Activated CD8-positive, alpha-beta memory T cell treated with anti-CD3 and anti-CD28 coated beads for 1 hour (primary cell): ENCODE measurements at places on chromosomes 12 and 14.

DNA sequence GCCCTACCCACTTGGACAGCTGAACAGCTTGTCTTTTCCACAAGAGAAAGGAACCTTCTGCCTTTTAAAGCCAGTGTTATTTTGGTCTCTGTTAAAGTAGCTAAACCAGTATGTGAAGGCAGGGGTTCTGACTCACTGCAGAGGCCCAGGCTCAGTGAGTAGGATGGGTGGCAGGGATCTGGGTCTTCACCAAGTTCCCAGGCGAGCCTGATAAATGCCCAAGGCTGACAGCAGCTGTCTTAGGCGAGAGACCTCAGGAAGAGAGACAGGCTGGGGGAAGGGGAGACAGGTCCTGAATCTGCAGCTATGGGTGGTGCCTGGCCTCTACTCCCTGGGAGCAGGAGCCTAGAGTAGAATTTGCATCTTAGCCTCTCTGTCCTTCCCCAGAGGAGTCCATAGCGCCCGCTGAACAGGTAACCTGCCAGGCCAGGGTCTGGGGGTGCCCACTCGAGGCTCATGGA, 18.1 kb upstream of the KIF26A start:
- DNase-seq, result no peak

DNA sequence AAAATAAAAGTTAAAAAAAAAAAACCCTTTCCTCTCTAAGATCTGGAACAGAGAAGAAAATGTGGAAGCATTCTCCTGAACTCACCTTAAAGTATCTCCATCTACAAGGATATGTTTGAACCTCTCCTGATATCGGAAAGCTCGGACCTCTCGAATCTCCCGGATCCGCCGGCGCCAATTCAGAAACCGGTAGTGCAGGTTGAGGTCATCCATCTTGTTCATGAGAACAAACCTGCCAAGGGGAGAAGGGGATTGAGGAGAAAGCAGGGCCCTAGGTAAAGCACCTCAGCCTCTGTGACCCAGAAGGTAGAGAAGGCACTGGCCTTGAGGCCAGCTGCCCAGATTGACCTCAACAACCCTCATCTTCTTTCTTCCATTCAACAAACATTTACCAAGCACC, 2.2 kb downstream of the SPRYD3 start:
- DNase-seq, result no peak

- DNase-seq, result no peak
Observed at GRCh38 chr12:113189361-113189760, 3.8 kb downstream of the RITA1 start.

DNA sequence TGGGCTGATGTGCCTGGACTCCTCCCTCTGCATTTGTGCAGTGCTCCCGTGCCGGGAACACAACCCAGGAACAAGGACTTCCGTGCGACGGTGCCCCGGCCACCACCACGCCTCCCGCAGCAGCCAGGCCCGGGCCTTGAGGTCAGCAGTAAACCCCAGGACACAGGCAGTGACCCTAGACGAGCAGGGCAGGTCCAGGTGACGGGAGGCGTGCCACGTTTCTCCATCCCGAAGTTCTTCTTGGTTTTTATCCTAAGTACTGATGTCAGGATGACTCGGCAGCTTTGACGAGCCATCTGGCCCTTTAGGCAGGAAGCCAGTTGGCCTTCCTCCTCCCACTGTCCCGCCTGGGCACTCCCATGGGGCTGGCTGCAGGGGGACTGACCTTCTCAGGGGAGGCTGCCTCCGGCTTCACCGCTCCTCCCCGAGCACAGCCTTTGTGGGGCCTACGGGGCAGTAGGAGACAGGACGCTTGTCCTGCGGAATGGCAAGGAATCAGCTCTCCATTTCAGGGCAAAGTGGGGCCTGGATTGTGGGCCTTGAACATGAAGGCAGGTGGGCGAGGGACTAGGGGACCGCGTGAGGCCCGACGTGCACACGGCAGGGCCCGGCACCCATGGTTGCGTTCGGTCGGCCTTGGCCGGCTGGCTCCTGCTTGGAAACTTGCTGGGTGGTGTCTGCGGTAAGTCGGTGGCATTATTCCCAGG, 94.1 kb downstream of the FBXL14 start:
- DNase-seq, result no peak

- no peak for DNase-seq
Observed at GRCh38 chr12:127711108-127711507, 555.9 kb upstream of the TMEM132C start.

DNA sequence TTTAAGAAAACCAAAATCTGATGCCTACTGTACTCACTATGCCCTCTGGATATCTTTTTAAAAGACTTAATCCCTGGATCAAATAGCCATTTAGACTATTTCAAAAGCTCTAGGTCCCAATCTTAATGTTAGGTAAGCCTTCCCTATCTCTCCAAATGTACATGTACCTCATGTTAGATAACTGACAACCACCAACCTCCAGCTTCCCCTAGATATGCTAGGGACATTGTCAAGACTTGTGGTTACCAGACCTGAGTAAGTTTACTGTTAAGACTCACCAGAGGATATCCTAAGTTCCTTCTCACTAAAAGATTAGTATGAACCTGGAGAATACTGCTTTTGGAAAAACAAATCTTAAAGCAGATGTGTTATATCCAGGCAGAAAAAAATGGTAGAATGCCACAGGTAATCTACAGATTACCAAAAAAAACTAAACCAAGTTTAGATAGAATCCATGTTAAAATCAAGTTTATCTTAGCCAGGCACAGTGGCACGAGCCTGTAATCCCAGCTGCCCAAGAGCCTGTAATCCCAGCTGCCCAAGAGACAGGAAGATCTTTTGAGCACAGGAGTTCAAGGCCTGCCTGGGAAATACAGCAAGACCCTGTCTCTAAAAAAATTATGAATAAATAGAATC, 9.7 kb downstream of the NAP1L1 start:
- DNase-seq, result no peak

GRCh38 chr14:24123424-24124417, 6.7 kb upstream of the FITM1 start:
- no peak for DNase-seq

GRCh38 chr14:83709116-83709515, 1820.8 kb upstream of the FLRT2 start:
- no peak for DNase-seq

DNA sequence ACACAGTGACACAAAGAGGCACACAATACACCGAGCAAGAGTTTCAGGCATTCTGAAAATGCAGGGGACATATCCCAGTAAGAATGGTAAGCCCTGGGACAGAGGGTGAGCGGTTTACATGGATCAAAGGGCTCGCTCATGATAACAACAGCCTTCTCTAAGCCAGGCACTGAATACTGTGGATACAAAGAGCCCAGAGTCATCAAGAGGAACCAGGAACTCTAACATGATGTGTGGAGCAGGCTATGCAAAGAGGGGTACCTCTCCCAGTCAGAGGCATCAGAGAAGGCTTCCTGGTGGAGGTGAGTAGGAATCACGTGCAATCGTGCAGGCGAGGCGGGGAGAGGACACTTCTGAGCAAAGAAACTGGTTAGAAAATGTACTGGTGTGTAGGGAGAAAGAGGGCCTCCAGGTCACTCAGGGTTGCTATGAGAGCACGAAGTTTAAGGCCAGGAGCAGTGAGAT, 76.9 kb upstream of the EEA1 start:
- DNase-seq, result no peak

- DNase-seq, result no peak
Observed at GRCh38 chr14:95195031-95195430, 37.7 kb upstream of the DICER1 start.

GRCh38 chr12:48903363-48903981, 21.8 kb downstream of the FKBP11 start:
- DNase-seq, result no peak

- no peak for DNase-seq
Observed at GRCh38 chr12:55816881-55817344, 611 bp downstream of the SARNP start.

DNA sequence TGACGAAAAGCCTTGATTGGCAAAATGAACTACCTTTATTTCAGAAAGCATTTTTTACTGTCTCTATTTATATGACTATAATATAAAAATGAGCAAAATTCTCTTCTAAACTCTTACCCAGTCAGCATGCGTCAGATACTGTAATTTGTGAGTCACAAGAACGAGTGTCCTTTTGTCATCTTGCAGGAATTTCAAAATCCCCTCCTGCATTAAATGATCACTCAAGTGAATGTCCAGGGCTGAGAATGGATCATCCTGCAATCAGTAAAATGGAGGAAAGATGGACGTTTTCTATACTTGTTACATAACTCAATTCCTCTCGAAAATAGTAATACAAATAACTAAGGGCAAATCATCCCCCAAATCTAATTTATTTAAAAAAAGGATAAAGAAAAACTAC, 77.7 kb upstream of the KCNJ8 start:
- DNase-seq, result no peak

DNA sequence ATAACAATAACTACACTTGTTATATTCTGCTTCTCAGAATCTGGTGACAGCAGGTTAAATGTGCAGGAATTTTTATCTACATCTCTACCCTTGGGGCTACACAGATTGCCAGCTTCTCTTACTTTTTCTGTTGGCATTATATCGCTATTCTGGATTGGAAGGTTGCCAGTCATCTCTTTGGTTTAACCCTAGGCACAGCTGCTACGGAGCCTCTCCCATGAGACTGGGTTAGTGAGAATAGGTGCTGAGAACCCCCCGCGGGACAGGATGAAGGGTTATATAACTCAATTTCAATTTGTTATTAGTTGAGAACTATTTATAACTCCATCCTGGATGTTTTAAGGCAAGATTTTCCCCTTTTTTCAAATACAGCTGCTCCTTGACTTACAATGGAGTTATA, 73.1 kb downstream of the ACADS start:
- no peak for DNase-seq

DNA sequence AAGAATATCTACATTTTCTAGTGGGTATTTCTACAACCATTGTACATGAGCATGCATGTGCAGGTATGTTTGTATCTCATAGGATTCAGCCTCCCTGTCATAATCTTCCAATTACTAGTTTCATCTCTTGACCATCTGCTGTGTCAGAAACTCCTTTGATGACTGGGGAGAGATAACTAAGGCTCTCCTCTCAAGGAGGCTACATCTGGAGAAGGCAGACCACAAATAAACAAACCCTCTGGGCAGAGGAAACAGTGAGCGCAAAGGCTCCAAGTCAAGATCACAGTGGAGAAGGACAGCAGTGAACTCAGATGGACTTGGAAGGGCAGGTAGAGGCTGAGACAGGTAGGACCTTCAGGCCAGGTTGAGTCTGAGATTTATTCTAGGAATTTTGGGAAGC, 166.4 kb downstream of the PELI2 start:
- DNase-seq, result no peak

DNA sequence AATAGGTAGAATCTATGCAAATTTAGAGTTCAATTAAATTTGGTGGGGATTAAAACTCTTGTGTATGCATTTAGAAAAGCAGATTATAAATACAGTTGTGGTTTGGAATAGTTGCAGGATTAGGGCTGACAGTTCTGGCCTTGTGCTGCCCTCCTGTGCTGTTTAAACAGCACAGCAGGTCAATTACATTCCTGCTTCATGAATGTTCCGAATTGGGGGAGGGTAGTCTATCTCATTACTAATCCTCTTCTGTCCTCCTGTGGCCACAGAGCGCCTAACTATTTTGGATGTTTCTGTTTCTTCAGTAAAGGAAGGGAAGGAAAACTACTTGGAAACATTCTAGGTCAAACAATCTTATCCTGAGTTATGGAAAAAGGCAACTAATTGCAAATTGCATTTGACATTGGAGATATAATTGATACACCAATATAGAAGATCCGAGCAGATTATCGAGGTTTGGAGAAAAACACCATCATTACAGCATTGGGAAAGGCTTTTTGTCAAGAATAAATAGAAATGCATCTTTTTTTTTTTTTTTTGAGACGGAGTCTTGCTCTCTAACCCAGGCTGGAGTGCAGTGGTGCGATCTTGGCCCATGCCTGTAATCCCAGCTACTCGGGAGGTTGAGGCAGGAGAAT, 8.7 kb upstream of the GPR19 start:
- DNase-seq, result no peak

DNA sequence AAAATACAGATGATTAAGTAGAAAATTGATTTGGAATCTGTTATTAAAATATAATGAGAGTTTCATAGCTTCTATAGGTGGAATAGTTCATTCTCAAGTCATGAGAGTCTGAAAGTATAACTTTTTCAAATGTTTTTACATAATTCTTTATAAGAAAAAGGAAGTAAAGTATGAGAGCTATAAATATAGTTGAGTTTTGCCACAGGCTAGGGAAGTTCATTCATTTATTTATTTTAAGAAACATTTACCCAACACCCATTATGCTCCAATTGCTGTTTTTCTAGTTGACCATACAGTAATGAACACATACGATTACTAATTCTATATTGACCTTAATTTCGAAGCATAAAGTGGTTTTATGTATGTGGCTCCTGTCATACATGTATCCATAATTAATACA, 24.8 kb downstream of the LRRIQ1 start:
- no peak for DNase-seq

DNA sequence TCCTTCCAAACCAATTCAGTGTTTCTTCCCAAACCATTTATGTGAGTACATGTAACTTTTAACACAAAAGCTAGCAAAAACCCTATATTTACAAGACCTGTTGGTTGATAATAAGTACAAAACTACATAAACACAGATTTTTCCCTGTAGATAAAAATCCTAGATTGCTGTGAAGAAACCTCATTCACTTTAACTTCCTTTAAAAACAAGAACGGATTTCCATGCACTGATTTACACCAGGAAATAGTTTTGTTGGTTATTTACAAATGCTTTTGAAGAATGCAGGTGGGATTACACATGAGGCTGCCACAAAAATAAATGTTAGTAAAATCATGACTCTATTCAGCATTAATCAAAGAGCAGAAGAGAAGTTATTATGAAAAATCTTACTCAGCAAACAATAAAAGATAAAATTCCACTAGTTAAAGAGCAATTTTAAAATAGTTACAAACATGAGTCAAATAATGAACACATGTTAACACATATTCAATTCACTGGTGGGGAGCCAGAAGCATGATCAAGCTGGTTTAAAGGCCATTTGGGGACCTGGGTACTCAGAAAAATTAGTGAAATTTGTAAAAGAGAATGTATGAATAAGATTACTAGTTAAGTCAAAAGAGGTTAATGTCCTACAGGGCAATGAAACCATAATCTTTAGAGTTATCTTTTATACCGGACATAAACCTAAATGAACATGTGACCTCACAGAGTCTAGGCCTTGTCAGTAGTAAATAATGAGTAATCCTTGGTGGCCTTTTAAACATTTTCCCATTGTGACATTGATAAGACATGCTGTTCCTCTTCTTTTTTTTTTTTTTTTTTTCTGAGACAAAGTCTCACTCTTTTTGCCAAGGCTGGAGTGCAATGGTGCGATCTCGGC, 79.9 kb downstream of the PHLDA1 start:
- DNase-seq, result no peak

DNA sequence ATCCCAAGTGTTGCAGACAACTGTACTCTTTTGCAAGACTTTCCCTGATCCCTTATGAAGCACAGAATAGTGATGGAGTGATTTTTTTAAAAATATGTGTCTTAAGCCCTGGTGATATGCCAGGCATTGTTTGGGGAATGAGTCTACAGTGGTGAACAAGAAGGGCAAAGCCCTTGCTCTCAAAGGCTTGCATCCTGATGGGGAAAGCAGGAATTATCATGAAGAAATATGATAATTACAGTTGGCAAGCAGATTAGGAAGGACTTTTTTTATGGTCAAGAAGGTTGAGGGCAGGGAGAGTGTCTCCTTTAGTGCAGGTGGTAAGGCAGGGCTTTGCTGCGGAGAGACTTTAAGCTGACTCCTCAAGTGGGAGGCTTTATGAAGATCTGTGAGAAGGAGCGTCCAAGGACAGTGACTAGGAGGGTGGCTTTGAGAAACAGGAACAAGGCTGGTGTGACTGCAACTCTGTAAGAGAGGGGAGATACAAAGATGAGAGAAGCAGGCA, 100.2 kb downstream of the SYNE2 start:
- no peak for DNase-seq

- DNase-seq, result no peak
Observed at GRCh38 chr12:66329941-66330340, 27.6 kb downstream of the HELB start.
